Gastrocnemius medialis (tissue), 4 donors: ENCODE measurements at places on chromosomes 3 and 15.

- DNase-seq = no peak
These were observed 41.0 kb upstream of the CGNL1 start for GRCh38 chr15:57335293-57335715.

- DNase-seq = no peak
These were observed 574.6 kb downstream of the VGLL3 start for GRCh38 chr3:86416334-86416733.

DNA sequence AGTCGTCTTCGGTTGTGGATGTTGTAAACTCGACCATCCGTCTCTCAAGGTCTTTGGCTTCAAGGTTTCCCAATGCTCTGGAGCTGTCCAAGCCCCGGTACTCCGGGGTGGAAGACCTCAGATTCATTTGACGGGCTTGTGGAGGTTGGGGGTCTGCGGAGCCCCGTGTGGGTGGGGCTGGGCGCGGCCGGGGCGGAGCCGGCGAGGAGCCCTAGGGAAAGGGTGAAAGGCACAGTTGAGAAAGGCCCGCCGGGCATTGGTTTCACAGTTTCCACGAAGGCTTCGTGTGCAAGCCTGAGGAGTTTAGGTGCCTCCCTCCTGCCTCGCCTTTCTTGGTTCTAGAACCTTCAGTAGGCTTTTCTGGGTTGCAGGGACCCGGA lies 360 bp upstream of the MGA start:
- no peak for DNase-seq

DNA sequence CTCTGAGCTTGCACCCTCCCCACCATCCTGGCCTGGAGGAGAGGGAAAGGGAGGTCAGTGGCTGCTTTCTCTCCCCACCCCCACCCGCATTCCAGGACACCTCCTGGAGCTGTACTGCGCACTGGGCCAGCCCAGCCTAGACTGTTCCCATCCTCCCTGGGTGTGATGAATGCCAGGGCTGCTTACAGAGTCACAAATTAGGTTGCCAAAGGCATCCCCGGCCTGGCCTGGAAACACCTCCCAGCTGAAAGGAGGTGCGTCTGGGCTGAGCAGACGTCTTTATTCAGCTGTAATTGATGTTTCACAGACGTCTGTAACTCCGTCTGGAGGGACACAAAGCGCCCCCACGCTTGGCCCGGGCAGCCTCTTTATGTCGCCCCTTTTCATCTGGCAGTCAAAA lies 47.6 kb downstream of the RHCG start:
- no peak for DNase-seq

DNA sequence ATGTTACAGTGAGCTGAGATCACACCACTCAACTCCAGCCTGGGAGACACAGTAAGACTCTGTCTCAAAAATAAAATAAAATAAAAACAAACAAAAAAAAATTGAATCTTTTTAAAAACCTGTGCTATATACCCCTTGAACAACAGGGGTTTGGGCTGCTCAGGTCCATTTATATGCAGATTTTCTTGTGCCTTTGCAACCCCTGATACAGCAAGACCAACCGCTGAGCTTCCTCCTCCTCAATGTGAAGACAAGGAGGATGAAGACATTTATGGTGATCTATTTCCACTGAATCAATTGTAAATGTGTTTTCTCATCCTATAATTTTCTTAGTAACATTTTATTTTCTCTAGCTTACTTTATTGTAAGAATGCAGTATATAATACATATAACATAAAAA lies 831.0 kb upstream of the ARPP21 start:
- DNase-seq = no peak

- no peak for DNase-seq
These were observed 46.8 kb upstream of the MCF2L2 start for GRCh38 chr3:183475016-183475763.

DNA sequence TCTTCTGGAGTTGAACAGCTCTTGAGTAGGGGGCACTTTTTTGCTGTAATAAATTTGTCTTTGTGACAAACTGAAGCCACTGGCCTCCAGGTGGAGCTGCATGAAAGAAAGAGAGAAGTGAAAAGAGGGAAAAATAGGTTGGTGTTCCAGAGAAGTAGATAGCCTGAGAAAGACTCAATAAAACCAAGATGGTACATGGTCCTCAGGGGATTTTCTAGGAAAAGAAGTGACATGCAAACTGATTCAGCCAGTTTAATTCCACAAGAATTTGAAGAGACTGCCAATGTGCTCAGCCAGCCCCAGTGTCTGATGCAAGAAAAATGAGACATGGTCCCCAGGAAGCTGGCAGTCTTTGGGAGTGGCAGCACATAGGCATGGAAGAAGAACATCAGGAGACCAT lies 152.7 kb downstream of the CD47 start:
- DNase-seq = peak; percentile 11

- DNase-seq = peak; percentile 27
These were observed 298.5 kb downstream of the DIPK2A start for GRCh38 chr3:144270100-144270499.

GRCh38 chr3:160695915-160696327 lies 19.0 kb downstream of the ARL14 start:
- DNase-seq = no peak

DNA sequence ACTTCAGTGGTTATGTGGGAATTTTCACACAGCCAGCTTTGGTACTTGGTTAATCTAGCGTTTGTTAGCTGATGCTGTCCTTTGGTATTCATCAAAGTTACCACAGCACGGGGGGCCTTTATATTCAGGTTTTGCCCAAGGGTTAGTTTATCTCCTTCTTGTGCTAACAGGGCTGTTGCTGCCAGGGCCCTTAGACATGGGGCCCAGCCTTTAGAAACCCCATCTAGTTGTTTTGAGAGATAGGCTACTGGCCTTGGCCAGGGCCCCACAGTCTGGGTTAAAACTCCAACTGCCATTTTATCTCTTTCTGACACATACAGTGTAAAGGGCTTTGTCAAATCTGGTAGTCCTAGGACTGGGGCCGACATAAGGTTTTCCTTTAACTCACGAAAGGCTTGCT lies 7.5 kb upstream of the DNAAF4 start:
- no peak for DNase-seq

DNA sequence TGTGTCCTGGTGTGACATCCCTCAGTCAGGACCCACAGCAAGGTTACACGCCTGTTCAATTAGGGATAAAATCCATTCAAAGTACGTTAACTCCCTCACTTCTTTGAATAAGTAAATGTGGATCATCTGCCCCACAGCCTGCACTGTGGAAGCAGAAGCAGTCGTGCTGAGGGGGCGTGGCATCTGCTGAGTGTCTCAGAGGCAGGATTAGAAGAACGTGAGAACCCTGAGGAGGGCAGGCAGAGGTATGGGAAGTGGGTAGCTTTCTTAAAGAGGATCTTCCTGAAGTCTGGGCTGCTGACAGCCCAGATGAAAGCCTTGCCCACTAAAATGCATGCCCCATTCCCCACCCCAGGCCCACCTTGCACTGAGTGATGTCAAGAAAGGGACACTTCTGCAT lies 28.5 kb downstream of the CRABP1 start:
- no peak for DNase-seq

GRCh38 chr15:90099072-90099867 lies 3.0 kb downstream of the IDH2 start:
- peak; percentile 13 for DNase-seq

- no peak for DNase-seq
These were observed 4.5 kb downstream of the SOX14 start for GRCh38 chr3:137768361-137769321.
